ENCODE measurements at places on chromosomes 1 and 21.

GRCh38 chr1:22778862-22779520 lies 68.4 kb downstream of the EPHB2 start:
- DNase-seq: no peak

DNA sequence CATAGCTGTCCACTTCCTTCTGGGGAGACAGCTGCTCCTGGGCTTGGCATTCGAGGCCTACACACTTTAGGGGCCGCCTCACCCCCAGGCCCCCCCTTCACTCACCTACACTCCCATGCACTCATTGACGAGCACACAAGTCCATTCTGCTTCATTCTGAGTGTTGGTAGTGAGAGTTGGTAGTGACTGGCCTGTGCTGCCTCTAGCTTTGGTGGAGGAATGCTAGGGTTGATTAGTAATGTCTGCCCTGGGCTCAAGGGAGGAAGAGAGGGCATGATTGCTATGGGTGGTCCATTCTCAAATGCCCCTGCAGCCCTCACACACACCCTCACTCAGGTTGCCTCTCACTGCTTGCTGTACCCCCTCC lies 30.4 kb downstream of the TRIM11 start:
- DNase-seq: no peak

DNA sequence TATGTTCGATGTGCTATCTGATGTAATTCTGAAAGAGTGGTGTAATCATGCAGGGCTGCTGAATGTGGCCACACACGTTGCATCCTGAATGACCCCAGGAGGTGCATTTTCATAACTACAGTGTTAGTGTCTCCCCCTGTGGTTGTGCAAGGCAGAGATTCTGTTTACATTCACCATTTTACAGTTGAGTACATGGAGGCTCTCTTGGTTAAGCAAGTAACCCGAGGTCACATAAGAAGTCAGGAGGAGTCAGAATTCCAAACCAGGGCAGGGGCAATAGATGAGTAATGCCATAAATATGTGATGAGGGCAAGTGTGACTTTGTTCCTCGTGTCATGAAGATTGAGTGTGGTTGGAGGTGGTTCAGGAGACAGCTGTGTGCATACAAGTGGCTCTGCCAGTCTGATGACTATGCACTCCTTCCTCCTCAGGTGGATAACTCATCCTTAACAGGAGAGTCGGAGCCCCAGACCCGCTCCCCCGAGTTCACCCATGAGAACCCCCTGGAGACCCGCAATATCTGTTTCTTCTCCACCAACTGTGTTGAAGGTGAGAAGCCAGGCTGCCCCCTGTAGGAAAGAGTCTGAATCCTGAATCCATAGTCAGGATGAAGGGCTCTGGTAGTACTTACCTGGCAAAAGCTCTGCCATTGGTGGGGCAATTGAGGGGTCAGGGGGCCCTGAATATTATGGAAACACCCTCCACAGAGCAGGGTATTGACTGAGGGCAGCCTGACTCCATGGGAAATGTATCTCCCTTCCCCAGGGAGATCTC lies 9.3 kb downstream of the ATP1A2 start:
- DNase-seq: no peak

- DNase-seq: no peak
These were observed 25.2 kb downstream of the PRAMEF20 start for GRCh38 chr1:13435458-13435857.

DNA sequence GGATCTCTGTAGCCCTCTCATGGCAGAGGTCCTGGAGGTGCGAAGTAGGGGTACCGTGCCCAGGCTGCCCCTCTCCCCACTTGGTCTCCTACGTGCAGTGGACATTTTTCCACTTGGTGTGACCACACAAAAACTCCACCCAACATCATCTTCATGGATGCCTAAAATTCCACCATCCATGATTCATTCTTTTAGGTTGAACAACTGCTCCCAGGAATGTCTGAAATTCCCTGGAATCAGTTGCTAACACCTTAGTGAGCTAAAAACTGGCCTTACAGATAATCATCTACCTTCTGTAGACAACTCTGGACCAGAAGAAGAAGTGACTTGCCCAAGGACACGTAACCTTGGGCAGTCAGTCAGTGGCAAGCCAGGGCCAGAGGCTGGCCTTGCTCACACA lies 32.1 kb upstream of the CLIC4 start:
- no peak for DNase-seq

GRCh38 chr1:59346429-59346828 lies 49.5 kb downstream of the FGGY start:
- no peak for DNase-seq

DNA sequence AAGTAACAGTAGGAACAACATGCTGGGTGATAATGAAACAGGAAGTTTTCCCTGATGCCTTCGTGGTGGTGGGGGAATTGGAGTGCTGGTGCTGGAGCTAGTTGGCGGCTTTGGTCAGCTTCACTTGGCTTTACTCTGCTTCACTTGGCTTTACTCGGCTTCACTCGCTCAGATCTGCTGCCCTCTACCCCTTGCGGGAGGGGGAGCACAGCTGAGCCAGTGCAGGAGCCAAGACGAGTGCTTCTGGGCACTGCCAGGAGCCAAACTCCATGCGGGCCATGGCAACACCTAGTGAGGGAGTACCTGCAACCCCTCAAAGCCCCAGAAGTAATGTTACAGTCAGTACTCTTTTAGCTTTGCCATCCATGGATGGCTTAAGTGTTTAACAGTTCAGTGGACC lies 10.6 kb upstream of the PRKACB start:
- DNase-seq: no peak

DNA sequence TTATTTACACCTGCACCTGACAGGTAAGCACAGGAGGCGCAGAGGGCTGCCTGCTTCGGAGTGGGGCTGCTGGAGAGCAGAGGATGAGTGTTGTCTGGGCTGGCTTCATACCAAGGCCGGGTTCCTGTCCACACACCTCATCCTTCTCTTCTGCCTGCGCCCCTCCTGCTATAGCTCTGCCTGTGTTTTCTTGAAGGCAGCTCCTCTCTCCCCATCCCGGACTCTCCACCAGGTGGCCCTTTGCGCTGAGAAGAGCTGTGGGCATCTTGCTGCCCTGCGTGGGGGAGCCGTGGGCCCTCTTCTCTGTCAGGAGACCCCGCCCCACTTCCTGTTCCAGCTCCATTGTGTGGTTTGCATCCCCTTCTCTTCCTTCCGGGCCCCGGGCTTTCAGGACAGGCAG lies 35.0 kb downstream of the ARHGEF10L start:
- DNase-seq: no peak

GRCh38 chr21:44299458-44300261 lies at the start of gene PFKL:
Gene PFKL, plus strand, starts transcription at chr21:44300053. Its CDS starts 53 bp downstream, at chr21:44300106.
- DNase-seq: no peak

DNA sequence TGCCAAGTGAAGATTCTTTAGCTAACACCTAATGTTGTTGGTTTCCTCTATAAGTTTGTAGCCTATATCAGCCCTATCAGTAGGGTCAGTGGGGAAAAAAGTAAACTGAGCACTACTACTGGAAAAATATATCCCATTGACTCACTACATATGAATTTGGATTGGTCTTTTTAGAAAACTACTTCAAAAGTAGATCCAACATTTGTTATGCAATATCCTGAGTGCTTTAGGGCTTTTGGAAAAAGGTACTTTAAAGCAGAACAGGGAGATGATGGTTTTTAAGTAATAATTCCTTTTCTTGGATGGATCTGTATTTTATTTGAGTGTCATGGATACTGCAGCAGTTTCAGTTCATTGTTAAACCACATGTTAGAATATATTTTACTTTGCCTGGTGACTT lies 7.1 kb downstream of the C1orf21 start:
- DNase-seq: no peak

- DNase-seq: no peak
These were observed 21.9 kb downstream of the IGFN1 start for GRCh38 chr1:201212461-201213055.

GRCh38 chr21:18168108-18168507 lies 76.5 kb upstream of the CHODL start:
- no peak for DNase-seq

GRCh38 chr1:9145021-9145668 lies 16.2 kb upstream of the GPR157 start:
- DNase-seq: no peak

- DNase-seq: no peak
These were observed 37.5 kb downstream of the DISP1 start for GRCh38 chr1:222852326-222852725.

DNA sequence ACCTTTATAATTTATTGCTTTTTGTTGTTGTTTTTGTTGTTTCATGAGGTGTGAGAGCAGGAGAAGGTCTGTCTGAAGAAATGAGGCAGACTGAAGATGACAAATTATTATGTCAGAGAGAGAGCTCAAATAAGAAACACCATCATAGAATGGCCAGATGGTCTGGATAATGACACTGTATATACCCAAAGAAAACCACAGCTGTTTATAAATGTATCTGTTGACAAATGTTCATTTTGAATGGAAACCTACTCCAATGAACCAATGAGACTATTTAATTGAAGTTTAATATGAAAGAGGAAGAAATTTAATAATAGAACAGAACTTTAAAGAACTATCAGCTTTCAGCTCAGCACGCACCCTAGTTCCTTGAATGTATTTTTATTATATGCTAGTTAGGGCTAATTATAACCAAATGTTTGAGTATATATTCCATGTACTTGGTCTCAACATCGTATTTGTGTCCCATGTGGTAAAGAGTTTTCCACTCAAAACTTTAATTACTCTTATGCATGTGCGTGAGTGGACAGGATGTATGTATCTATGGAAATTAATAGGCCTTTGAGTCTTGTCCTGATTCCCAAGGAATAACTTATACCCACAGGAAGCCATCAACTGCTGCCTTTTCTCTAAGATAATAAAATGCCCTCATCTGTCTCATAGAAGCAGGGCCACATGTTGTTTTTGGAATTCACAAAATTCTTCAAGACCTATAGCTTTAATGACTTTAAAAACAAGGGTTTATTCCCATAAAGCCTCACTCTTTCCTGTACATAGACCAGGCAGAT lies 202.7 kb downstream of the KCNK2 start:
- no peak for DNase-seq

DNA sequence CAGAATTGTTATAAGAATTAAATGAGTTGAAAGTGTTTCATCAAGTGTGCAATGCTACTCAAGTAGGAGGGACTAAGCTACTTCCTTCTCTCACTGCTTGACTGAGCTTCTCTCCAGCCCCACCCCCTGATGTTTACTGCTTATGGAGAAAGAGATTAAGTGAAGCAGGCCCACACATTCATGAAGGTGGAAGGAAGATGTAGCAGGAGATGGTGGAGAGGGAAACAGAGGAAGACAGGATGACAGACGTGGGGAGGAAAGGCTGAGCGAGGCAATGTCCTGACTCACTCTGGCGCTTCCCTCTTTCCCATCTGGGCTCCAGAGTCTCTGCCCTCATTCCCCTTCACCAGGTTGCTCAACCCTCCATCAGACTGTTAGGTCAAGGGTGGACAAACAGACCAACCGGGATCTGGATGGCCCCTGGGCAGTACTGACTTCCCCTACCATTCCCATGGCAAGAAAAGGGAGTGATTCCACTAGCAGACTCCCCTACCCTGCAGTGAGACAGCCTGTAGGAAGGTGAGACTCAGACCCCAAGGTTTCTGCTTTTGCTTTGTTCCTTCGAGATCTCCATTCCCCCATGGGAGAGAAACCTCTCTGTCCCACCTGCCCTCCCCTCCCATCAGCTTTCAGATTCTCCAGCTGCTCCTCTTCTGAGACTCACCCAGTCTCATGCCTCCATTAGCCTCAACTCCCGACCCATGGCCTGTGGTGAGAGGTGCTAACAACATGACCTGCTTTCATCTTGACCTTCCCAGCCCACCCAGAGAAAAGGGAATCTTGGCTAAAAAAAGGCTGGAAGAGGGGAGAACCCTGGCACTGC lies 3.1 kb upstream of the ARHGEF2 start:
- DNase-seq: no peak

- no peak for DNase-seq
These were observed 256.9 kb downstream of the PTBP2 start for GRCh38 chr1:96978444-96978843.

- no peak for DNase-seq
These were observed 326.5 kb downstream of the PDE4B start for GRCh38 chr1:66119148-66119547.

GRCh38 chr1:47409311-47410067 lies 6.6 kb upstream of the FOXE3 start:
- no peak for DNase-seq

GRCh38 chr21:25563361-25564116 lies 43.7 kb downstream of the MRPL39 start:
- no peak for DNase-seq

DNA sequence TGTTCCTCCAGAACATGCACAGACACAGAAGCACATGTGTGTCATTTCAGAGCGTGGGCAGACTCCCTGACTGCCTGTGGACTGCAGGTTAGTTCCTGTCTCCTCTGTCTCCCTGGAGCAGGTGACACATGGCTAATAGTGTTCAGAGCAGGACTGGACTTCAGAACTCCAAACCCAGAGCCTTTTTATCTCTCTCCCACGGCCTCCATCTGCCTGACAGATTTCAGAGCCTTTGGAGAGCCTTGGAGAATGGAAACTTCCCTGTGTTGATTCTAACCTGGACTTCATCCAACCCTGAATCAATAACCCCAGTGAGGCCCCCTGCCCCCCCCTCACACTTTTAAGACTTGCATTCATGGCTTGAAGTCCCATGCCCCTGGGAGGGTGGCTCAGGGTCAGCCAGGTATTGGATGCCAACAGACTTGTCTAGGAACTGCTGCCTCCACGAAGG lies 44.4 kb downstream of the C1orf198 start:
- peak; percentile 87 for DNase-seq

DNA sequence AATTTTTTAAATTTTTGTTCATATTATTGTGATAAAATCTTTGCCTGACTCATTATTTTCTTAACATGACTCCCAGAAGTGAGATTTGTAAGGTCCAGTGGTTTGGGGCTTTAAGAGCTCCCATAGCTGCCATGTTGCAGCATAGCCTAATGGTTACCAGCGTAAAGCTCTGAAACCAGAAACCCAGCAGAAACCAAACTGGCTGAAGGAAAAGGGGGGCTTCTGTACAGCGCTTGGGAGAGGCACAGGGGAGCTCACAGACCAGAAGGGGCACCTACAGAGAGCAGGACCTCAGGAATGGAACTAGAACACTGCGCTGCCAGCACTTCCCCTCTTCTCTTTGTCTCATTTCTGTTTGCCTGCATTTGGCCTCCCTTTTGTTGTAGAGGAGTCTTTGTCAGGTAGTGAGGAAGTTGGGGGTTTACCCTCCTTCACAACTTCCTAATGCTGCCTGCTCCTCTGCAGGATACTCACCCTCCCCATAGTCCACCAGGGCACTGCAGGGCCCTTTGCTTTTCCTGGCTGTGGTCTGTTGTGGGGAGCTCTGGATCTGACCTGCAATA lies 2.6 kb upstream of the PYCR2 start:
- DNase-seq: no peak

- DNase-seq: no peak
These were observed 73.9 kb downstream of the ODF2L start for GRCh38 chr1:86322241-86322640.

- no peak for DNase-seq
These were observed 4.8 kb downstream of the RUNX3 start for GRCh38 chr1:24925082-24925779.

- no peak for DNase-seq
These were observed 779 bp downstream of the TLR5 start for GRCh38 chr1:223142269-223142668.

DNA sequence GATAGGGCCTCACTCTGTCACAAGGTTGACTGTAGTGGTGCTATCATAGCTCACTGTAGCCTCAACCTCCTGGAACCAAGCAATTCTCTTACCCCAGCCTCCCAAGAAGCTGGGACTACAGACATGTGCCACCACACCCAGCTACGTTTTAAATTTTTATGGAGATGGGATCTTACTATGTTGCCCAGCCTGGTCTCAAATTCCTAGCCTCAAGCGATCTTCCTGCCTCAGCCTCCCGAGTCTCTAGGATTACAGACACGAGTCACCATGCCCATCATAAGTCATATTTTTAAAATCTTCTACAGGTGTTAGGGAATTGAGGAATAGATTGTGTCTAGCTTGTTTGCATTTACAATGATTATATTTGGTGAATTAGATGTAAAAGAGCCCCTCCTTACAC lies 127.0 kb downstream of the CCDC185 start:
- no peak for DNase-seq
